ENCODE measurements at places on chromosomes 2 and 18.
A peak's percentile ranks its signal among the peaks of the same experiment; 100 is the strongest.

DNA sequence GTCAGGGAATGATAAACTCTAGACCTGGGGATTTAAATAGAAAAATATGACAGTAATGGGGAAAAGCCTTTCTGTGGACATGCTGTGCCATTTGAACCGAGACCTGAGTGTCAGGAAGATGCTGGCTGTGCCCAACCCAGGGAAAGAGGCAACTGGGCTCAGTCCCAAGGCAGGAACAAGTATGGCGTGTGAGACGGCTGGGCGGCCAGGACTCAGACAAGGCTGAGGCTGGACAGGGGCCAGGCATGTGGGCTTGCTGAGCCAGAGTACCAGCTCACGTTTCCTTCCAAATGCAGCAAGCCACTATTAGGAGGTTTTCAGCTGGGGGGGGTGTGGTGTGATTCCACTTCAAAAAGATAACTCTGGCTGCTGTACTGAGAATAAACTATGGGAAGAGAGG is 92.4 kb downstream of the INPP5D start:
- no peak for DNase-seq

DNA sequence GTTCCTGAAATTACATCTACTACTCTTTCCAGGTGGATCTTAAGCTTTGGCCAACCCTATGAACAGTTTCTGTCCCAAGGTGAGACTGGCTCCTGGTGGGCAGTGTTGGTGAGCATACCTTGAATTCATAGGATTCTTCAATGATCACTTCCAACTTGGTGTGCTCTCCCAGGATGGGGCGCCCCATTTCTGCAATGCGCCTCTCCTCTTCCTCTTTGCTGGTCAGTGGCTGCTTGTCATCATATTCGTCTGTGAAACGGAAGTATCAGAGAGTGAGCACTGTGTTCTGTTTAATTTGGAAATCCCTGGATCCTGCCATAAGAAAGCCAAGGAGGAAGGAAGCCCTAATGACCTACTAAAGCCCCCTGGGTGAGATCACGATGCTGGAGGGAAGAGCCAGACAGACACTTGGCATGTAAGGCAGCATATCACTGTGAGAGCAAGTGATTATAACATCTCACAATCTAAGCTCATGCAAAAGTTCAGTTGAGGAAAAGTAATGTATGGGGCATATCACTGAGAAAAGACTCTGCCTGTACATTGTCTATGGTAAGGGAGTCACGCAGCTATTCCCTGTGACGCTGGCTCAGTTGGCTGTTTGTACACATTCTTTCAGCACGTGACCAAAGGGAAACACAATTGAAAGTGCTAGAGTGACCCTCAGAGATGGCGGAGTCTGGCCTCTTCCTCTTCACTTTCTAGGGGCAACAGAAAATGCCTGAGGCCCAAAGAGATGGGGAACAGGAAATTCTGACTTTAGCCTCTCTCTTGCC is 287.0 kb downstream of the SLC8A1 start:
- no peak for DNase-seq

DNA sequence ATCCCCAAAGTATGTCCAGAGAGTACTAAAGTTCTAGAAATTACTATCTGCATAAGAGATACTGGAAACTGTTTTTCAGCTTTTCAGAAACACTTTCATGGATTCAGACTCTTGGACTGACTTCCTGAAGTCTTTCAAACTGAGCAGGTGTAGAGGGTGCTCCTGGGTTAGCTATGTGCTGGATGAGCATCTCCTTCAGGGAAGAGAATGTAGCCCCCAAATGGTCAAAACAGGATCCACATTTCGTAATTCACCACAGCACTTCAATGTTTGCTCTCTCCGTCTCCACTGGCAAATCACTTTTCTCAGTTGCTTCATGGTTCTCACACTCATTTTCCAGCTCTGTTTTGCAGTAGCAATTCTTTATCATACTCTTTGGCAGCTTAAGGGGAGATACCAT is 23.2 kb upstream of the SATB2 start:
- DNase-seq: no peak

DNA sequence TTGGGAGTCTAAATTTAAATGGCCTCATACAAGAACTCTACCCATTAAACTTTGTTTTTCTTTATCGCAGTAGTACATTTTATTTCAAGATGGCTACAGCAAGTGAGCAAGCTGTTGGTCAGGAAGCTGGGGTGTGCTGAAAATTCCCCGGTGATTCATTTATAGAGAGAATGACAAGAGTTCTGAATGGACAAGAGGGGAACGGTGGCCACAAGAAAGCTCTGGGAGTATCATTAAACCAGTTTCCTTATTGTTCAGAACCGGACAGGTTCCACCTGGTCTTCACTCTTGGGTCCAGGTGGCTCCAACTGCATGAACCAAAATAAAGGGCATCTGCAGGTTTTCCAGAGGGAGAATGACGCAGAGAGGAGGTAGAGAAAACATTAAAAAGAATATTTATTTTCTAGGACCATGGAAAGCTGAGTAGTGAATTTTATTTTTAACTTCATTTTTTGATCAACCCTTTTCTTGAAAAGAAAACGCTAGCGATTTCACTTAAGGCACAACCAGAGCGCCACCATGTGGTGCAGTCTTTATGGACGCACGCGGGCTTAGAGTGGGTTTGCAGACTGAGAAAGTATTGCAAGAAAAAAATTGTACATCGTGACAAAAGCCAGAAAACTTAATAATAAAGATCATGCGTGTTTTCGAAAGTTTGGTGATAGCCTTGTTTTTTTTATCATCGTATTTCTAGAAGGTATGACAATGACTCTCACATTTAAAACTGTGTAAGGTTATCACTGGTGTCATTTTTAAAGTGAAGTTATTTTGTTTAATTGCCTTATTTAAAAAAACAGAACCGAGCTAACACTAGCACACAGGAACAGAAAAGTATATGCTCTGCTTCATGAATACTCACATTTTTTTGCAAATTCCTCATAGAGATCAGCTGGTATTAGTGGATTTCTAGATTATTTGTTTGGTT is 97.9 kb upstream of the NOL4 start:
- no peak for DNase-seq

DNA sequence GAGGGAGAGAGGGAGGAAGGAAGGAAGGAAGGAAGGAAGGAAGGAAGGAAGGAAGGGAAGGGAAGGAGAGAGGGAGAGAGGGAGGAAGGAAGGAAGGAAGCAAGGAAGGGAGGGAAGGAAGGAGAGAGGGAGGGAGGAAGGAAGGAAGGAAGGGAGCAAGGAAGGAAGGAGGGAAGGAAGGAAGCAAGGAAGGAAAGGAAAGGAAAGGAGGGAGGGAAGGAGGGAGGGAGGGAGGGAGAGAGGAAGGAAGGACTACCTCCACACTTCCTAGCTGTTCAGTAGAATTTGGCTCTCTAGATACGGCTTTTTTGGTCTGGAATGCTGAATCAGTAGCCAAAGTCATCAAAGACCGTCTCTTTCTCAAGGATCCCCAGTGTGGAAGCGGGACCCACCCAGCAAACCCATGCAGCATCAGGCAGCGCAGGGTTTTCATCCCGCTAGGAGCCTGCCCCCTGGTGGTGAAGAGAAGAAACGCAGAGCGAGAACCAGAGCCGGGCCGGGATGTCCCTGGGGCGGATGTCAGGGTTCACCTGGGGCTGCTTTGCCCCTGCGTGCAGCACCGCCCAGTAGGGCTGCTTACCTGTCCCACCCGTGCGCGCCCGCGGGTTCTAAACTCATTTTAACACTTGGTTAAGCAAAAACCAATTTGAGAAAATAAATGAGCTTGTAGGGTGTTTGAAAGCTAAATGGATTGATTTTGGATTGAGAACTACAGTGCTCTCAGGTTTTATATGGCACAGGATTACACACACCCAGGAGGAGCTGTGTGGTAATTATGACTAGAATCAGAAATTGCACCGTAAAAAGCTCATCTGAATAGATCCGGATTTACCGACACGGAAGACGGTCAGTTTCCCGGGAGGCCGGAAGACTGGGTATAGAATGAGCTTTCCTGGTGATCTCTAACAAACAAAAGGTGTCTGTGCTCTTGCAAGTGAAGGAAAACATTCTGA is 48.1 kb upstream of the ARL4C start:
- peak; percentile 60 for DNase-seq

DNA sequence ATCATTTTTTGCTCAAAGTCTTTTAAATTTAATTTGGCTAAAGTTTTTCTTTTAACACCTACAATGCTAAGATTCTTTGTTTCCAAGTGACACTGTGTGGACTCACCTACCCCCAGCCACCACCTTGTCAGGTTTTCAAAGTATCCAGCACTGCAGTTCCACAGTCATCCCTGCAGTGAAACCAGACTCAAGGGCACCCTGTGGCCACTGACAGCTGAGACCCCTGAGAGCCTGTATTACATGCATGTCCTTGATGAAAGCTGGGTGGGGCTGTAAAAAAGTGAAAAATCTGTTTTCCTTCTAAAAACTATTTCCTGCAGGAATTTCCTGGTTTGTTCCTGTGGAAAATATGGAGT is 19.9 kb downstream of the TPRKB start:
- DNase-seq: no peak

All from activated CD8-positive, alpha-beta memory T cell treated with anti-CD3 and anti-CD28 coated beads for 4 hours (primary cell).